Thoracic aorta (tissue), 2 donors: ENCODE measurements at places on chromosomes 12 and 14. TPM values are rescaled to one million over a fixed set of nuclear protein-coding genes. Genes with fewer than 3 reads are reported as not detected.

GRCh38 chr12:29863665-29864064, 79.9 kb upstream of the TMTC1 start:
- no peak for DNase-seq

GRCh38 chr14:74217672-74218448, 21.4 kb upstream of the VSX2 start:
- DNase-seq = no peak

- DNase-seq = no peak
These were observed 10.7 kb downstream of the EMG1 start for GRCh38 chr12:6981152-6982052.

DNA sequence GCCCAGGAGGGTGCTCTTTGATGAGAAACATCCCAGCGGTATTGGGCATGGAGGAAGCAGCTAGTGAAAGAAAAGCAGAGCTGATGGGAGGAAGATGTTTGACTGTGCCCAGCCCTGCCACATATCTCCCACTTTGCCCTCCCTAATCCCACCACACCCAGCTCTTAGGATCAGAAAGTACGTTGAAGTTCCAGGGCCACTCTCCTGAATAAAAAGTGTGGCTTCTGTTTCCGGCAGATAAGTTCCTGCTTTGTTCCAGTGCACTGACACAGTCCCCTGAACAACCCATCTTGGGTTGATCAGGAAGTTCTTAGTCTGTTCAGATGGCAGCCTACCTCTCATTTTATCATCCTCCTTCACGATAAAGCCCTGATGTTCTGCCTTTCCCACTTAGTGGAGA, 16.5 kb downstream of the TPCN1 start:
- DNase-seq = no peak

- no peak for DNase-seq
These were observed 26.3 kb downstream of the ALKBH1 start for GRCh38 chr14:77681196-77682157.

DNA sequence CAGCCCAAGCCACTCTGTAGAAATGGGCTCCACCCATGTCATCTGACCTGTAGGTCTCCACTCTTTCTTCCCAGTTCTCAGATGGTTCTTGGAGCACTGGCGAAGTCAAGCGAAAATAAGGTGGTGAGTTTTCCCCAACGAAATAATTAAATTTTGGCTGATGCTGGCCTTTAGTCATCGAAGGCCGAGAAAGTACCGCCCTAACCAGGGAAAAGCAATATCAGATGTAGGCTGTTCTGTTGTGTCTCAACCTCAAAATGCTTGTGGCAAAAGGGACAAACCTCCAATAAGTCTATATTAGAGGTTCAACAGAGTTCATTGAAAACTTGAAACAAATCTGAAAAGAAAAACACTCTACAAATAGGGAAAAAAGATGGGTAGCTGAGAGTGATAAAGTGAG, 48.6 kb upstream of the BCAT1 start:
- DNase-seq = no peak

DNA sequence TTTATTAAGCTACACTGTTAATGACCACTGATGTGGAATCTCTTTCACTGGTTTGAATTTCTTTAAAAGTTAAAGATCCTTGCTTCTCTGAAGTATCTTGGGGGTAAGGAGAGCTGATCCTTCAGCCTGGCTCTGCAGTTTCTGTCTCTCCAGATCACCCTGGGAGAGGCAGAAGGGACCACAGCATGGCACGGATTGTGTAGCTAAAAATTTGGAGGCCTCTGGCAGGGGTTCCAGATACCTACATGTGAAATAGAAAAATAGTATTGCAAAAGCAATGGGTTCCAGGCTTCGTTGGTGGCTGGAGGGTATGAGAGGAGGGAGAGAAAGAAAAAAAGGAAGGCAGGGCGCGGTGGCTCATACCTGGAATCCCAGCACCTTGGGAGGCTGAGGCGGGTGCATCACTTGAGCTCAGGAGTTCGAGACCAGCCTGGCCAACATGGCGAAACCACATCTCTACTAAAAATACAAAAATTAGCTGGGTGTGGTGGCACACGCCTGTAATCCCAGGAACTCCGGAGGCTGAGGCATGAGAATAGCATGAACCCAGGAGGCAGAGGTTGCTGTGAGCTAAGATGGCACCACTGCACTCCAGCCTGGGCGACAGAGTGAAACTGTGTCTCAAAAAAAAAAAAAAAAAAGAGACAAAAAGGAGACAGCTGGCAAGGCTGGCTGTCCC, 3.4 kb downstream of the CHST11 start:
- no peak for DNase-seq

DNA sequence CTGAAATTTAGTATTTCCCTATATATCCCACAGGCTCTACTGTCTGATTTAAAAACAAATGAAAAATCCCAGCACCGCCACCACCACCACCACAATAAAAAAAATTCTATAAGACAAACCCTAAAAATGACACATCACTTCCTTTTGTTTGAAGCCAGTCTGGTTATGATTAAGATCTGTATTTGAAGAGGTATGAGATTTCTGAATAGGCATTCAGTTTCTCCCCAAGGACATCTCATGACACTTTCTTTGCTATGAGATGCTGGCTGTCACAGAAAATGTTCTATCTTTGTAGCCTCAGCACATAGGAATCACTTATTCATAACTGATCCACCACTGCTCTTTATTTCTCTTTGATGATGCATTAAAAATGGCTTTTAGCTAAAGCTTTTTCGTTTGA, 1071.0 kb downstream of the SLC6A15 start:
- no peak for DNase-seq

- no peak for DNase-seq
These were observed 6.4 kb downstream of the DICER1 start for GRCh38 chr14:95150910-95151309.

GRCh38 chr14:90034156-90034555, 27.6 kb upstream of the KCNK13 start:
- DNase-seq = no peak

- DNase-seq = no peak
These were observed 36.1 kb upstream of the LRRK2 start for GRCh38 chr12:40188558-40189320.

- no peak for DNase-seq
These were observed 29.2 kb downstream of the GPR135 start for GRCh38 chr14:59435987-59436386.

DNA sequence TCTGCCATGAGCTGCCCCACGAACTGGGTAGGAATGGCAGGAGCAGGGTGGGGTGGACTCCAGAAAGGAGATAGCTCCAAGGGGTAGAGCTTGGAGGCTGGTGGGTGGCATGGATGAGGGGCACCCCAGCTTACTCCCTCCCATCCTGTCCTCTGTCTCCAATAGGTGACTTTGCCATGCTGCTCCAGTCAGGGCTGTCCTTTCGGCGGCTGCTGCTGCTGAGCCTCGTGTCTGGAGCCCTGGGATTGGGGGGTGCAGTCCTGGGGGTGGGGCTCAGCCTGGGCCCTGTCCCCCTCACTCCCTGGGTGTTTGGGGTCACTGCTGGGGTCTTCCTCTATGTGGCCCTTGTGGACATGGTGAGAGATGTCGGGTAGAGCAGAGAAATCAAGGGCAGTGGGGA, 7.1 kb downstream of the SLC39A5 start:
- no peak for DNase-seq

GRCh38 chr12:131827961-131828534, at the start of gene MMP17:
Gene MMP17, plus strand, starts transcription at chr12:131828393. Its CDS starts 102 bp downstream, at chr12:131828495.
- DNase-seq = no peak

DNA sequence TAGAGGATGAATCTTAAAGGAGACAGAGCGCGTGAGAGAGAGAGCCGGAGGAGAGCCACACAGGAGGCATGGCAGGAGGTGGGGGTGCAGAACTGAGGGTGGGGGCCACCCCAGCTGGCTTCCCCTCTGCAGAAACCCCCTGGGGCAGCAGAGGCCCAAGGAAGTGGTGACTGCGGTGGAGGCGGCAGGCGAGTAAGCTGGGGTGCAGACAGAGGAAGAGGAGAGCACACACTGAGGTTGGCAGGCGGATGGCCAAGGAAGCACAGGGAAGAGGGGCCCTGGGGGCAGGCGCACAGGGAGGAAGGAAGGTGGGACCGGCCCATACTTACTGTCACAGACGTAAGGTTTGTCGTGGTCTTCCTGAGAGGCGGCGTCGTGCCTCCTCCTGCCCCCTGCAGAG, 179.8 kb downstream of the DPF3 start:
- no peak for DNase-seq

DNA sequence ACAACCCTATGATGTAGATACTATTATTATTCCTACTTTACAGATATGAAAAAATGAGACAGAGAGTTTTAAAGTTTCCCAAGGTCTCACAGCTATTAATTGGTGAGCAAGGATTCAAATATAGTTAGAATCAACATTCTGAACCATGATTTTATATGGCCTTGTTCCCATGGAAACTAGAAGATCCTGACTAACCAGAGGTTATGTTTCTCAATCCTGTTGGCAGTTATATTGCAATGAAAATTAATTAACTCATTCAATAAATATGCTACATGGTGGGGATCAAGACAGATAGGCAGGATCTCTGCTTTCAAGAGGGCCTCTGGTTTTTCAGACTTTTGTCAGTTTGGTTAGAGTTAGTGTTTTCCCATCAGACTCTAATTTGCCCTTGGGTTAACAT, 9.3 kb upstream of the FUT8 start:
- no peak for DNase-seq

DNA sequence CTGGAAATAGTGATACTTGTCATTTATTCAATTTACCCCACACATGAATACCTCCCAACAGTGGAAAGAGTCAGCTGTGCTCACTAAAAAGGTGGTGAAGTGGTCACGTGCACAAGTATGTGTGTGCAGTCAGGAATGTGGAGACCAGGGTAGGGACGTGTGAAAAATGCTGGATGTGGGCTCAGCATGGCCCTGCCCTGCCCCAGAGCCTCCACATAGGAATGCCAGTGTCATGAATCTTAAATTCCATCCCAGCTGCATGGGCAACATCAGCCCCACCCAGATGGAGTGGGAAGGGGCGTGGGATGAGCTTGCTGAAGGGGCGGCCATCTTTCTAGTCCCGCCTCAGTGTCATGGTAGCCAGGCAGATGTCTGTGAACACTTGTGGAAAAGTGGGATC, 87.7 kb downstream of the C12orf75 start:
- DNase-seq = no peak

DNA sequence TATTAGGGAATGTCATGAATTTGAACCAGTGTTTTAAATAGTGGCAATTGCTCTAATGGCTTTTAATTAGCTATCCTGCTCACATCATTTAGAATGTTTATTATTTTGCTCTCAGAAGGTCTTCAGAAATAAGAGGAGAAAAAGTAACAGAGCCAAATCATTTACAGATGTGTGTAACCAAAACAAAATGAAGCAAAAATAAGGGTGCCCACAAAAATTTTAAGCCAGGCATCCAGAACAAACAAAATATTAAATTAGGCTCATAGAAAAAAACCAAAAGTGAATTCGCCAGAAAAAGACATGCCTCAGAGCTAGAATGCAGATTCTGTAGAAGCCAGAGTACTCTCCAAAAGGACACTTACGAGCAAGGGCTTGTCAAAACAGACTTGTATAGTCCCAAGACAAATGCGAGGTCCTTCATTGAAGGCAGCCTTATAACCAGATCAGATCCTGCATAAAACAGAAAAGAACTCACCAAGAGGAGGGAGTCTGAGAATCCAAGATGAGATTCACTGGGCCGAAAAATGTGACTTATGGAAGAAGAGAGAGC, 20.2 kb upstream of the SERPINA1 start:
- no peak for DNase-seq

DNA sequence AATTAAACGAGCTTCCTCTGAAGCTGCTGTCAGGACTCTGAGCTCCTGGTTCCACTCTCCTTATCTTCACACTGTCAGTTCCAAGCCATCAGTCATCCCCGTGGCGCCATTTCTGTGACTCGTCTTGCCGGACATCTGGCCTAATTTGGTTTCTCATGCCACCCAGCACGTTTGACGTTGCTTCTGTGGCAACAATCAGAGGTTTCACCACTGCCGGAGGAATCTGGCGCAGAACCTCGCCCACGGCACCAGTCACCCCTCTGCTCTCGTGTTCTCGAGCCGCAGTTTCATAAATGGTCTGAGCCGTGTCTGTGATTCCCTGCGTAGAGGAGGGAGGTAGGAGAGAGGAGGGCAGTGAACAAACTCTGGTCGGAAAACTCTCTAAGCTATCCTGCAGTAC, 29.7 kb downstream of the BDKRB1 start:
- DNase-seq = no peak

GRCh38 chr12:63420206-63420644, 248.1 kb downstream of the DPY19L2 start:
- DNase-seq = no peak

Gene TIMELESS
- 4.4 TPM for total RNA-seq

Gene OR4E2
- total RNA-seq = not detected

Gene SCYL2
- 52.3 TPM for total RNA-seq

Gene MED6
- 50.7 TPM for total RNA-seq

Gene MARS1
- 104 TPM for total RNA-seq

Gene FSCB
- total RNA-seq = 1.2 TPM

Gene FOXN4
- total RNA-seq = not detected

Gene ENDOU
- total RNA-seq = not detected

Gene A2M
- total RNA-seq = 1,118 TPM

Gene VWF
- total RNA-seq = 251 TPM

Gene PYGL
- total RNA-seq = 39.9 TPM

Gene CLEC6A
- not detected for total RNA-seq

Gene TOMM20L
- total RNA-seq = not detected
